Smooth muscle cell of trachea (primary cell): ENCODE measurements at places on chromosomes 1 and 21. TPM values are rescaled to one million over a fixed set of nuclear protein-coding genes. Genes with fewer than 3 reads are reported as not detected.

PLA2G2C gene
- not detected in 2 replicates for total RNA-seq

DCST2 gene
- total RNA-seq, result under 0.01 TPM in 1 of 2 replicates, not detected in the other

DNAH14 gene
- total RNA-seq, result 14.7 and 18.3 TPM in 2 replicates

CR1 gene
- total RNA-seq, result under 0.01 TPM in 1 of 2 replicates, not detected in the other

PBX1 gene
- total RNA-seq, result 60.7 and 68.4 TPM in 2 replicates

GJA8 gene
- total RNA-seq, result not detected in 2 replicates

NR5A2 gene
- 0.15 TPM in 1 of 2 replicates, not detected in the other for total RNA-seq

ILDR2 gene
- total RNA-seq, result under 0.01 and 0.17 TPM in 2 replicates

EVA1C gene
- total RNA-seq, result 5.4 and 5.5 TPM in 2 replicates

OR2G6 gene
- not detected in 2 replicates for total RNA-seq

TMEM52 gene
- total RNA-seq, result 0.15 and 0.17 TPM in 2 replicates

TEX50 gene
- total RNA-seq, result not detected in 2 replicates

NUCKS1 gene
- 67.0 and 140 TPM in 2 replicates for total RNA-seq

TFF2 gene
- total RNA-seq, result not detected in 2 replicates

DVL1 gene
- 81.9 and 138 TPM in 2 replicates for total RNA-seq

TMEM82 gene
- not detected in 2 replicates for total RNA-seq

PPFIA4 gene
- total RNA-seq, result 5.5 and 20.0 TPM in 2 replicates

VASH2 gene
- 0.99 and 1.0 TPM in 2 replicates for total RNA-seq

CADM3 gene
- not detected in 2 replicates for total RNA-seq
